ENCODE measurements at places on chromosomes 2 and 18. TPM values are rescaled to one million over a fixed set of nuclear protein-coding genes. Genes with fewer than 3 reads are reported as not detected.

The MAPRE3 gene
- 0.50 TPM for total RNA-seq

DNA sequence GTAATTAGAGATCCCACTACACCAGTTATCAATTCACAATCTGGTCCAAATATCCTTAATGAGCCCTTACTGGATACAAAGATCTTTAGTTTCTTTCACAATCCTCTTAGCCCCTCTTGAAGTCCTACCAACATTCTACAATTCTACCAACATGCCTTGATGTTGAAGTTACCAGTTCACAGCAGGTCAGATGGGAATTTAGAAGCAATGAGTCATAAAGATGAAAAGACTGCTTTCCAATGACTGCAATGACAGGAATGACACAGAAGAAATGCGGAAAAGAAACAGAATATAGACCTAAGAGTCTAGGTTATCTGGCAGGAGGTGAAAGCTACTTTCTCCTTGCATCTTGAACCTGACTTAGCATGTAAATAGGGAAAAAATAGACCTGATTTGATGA lies 24.5 kb downstream of the RTTN start:
- no peak for DNase-seq

DNA sequence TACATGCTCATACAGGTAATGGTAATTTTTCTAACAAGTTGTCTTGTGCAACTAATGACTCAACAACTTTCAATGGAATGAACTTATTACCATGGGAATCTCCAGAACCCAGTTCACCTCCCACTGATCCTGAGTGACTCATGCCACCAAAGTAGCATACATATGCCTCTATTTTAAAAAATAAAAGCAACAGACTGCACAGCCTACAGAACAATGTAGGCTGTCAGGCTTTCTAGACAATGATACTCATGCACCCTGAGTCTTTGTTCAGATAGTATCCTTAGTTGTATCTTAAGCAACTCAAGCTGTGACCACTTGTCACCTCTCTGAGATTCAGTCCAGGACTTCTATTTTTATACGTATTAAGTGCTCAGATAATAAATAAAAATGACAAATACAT lies 531.0 kb upstream of the SETBP1 start:
- peak; percentile 72 for DNase-seq

DNA sequence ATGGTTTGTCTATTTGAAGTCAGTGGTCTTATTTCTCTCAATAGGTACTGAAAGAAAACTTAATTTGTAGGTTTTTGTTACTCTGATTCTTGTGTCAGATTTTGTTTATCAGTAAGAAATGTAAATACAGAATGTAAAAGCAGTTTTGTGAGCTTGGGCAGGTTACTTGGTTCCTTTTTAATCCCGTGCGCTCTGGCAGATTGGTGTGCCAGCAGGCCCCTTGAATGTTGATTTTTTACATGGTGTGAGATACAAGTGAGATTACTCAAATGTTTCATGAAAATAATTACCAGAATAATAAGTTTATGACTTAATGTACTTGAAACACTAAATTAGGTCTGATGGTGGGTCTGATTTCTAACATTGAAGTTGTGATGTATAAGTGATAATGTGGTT lies 13.4 kb downstream of the HNRNPA3 start:
- no peak for DNase-seq

The AAK1 gene
- 84.9 TPM for total RNA-seq
